ENCODE measurements at places on chromosomes 7 and 10.

- DNase-seq = no peak
These were observed 150.2 kb downstream of the CDC14C start for GRCh38 chr7:49074538-49074937.

DNA sequence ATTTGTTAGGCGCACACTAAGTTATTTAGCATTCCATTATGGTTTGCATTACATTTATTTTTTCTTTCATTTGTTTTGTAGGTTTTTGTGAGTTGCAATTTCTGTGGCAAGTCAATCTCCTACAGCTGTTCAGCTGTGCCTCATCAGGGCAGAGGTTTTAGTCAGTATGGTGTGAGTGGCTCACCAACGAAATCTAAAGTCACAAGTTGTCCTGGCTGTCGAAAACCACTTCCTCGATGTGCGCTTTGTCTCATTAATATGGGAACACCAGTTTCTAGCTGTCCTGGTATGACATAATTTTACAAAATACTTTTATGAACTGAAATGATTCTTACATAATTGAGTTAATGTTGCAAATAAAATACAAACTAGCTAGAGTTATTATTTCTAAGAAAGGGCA lies 29.5 kb downstream of the MIOS start:
- DNase-seq = no peak

DNA sequence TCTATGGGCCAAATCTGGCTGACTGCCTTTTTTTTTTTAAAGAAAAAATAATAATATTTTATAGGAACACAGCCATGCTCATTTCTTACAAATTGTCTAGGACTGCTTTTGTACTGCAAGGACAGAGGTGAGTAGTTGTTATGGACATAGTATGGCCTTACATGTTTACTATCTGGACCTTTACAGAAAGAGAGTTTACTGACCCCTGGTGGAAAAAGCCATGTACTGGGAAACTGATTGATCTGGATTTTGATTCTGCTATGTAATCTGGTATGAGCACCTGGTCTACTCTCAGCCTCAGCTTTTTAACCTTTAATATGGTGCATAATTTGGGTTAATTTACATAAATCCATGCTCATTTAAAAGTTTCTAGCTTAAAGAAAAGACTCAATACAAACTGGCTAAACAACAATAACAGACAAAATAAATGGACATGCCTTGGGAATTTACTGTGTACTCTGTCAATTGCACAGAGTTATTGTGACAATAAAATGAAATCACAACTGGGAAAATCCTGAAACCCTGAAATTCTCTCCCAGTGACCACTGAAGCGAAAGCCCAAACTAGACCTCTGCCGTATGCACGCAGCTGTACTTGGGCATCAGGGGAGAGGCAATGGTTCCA lies 260.7 kb downstream of the BMPER start:
- no peak for DNase-seq

GRCh38 chr10:113094114-113094486 lies 144.1 kb downstream of the TCF7L2 start:
- DNase-seq = no peak

GRCh38 chr7:68813551-68814080 lies 784.7 kb upstream of the AUTS2 start:
- DNase-seq = no peak

Data from right cardiac atrium (tissue), 5 donors.